ENCODE measurements at places on chromosomes 7 and 10.
A peak's percentile ranks its signal among the peaks of the same experiment; 100 is the strongest.

DNA sequence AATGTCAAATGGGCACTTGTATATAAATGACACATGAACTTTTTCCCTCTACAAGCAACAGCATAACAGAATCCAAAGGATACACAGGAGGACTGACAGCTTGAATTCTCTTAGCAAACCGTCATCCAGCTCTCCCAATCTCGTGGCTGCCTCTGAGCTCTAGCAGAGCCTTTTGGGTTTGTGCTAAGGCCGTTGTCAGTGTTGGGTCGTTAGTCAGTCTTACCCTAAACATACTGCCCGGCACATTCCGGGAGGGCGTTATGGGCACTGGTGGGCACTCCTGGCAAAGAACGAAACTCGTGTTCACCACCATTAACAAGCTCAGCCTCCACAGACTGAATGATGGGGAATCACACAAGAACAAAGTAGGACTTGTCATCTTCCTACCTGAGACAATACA is 19.6 kb upstream of the ENO4 start:
- no peak for DNase-seq

- DNase-seq: no peak
These were observed 164.6 kb downstream of the ADARB2 start for GRCh38 chr10:1572519-1573333.

DNA sequence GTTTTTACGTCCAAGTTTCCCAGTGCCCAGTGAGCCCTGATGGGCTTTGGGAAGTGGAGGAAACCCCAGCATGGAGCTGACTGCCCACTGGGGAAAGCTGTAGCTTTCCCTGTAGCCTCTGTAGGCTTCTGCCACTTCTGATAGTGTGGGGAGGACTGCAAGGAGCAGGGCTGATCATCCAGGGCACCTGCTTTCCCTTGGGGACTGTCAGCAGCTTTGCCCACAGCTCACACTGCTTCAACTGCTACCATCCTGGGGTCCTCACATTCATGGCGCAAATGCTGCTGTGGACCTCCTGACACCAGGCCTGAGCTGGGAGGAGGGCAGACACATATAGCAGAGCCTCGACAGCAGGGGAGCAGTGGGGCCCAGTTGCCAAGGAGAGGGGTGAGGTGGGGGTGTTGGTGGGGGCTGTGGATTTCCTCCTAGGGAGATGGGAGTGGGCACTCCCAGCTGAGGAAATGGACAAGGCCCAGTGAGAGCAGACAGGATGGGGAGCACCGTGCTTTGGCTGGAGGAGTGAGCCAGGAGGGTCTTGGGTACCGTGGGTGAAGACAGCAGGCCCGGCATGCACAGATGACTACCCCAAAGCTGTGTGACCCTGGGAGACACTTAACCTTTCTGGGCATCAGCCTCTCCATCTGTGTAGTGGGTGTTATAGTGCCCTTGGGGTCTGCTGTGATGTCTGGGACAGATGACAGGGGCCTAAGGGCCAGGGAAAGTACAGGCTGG is 16.2 kb downstream of the RAMP3 start:
- DNase-seq: no peak

GRCh38 chr7:99036546-99037111 is 107.3 kb downstream of the SMURF1 start:
- no peak for DNase-seq

DNA sequence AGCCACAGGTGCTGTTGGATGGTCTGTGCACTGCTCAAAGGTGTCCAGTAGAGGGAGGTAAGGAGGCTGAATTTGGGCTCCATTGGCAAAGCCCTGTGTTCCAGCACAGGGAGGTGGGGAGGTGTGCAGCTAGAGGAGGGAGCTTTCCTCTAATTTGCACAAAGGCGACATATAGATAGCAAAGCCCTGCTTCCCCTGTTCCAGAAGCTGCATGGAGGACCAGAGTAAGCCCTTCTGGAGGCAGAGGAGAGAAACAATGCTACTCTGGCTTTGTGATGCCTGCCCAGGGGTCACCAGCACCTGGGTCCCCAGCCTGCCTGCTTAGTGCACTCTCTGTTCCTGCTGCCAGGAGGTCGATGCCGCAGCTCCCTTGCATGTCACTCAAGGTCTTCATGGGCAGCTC is 3.4 kb upstream of the ARHGAP22 start:
- DNase-seq: no peak

- no peak for DNase-seq
These were observed 110.0 kb downstream of the EMX2 start for GRCh38 chr10:117652228-117653169.

DNA sequence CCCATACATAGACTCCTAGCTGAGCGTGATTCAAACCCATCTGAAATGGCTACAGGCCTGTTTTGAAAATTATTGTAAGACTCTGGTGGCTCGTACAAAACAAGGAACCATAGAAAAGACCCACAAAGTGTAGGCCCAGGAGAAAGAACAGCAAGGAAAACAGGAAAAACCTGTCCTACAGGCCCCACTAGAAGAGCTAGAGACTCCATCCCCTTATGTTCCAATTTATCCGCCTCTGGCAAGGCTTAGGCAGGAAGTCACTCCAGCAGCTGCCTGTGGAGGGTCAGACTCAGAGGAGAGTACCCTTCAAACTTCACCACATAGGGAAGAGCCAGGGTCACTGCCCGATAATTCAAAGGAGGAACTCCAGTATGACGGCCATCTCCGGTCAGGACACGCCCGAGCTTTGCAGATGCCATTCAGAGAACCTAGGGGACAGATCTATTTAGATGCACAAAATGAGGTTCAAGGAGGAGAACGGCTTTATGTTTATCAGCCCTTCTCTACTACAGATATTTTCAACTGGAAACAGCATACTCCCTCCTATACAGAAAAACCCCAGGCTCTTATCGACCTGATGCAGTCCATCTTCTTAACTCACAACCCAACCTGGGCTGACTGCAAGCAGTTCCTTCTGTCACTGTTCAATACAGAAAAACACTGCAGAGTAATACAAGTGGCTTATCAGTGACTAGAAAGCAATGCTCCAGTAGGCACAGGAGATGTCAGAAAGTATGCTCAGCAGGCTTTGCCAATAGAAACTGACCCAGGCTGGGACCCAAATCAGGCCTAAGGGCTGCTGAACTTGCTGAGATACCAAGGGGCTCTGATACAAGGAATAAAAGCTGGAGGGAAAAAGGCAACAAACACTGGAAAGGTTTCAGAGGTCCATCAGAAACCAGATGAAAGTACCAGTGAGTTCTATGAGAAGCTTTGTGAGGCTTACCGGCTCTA is 8.6 kb upstream of the ZNF33B start:
- no peak for DNase-seq

DNA sequence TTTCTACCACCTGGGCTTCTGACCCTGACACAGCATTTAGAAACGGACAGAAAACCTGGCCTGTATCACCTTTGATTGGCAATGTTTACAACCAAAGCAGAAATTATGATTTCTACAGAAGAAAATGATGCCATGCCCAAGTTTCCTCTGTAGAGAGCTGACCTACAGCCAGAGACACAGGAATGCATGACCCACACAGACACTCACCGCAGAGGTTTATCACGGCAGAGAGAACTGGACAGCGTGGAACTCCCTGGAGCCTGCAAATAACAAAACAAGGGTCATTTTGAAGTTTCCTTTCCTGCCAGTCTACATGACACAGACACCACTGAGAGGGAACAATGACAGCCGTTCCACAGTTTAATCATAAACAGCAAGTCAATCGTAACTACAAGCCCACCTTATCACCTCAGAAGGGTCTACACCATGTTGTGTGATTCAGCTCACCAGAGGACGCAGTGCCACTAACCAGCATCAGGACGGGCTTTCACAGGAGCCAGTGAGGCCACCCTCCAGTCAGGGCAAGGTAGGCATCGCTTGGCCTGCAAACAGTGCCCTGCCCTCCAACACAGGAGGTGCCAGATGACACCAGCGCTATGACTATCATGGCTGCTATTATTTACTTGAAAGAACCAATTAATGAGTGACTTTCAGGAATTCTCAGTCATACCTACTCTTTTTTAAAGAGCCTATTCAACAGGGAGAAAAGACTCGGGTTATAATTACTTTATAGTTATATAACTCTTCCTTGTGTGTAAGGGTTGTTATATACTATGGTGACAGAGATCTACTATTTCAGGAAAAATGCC is 139.9 kb downstream of the TNS3 start:
- no peak for DNase-seq

- no peak for DNase-seq
These were observed 11.7 kb downstream of the RPA3 start for GRCh38 chr7:7706556-7707172.

GRCh38 chr10:110919349-110919931 is at the start of gene SHOC2:
SHOC2 (plus strand) TSS chr10:110919604; CDS start chr10:110964359, 44,755 bp downstream.
- DNase-seq: peak; percentile 89

DNA sequence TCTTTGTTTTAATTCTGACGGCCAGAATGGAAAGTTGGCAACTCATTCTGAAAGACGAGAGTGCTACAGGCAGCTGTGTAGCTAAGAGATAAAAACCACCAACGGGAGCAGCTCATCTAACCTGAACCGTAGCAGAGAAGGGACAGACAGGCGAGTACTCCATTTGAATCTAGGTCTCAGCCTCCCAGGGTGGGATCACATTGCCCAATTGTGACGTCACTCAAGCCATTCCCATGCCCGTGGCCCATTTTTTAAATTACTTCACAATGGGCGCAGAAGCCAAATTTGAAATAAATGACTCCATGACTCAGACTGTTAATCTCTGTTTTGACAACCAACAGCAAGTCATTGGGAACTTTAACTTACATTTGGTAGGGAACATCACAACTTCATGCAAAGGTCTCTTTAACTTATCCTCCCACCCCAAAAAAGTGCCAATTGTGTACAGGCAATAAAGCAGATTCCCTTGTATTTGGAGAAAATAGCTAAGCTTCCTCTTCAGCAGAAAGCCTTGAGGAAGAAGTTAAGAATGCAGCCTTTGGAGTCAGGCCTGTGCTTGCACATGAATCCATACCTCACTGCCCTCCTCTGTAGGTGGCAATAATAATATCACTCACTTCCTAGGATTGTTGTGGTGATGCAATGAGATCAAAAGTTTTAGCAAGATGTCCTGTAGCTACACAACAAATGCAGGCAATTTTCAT is 93.2 kb upstream of the KIF5B start:
- no peak for DNase-seq

DNA sequence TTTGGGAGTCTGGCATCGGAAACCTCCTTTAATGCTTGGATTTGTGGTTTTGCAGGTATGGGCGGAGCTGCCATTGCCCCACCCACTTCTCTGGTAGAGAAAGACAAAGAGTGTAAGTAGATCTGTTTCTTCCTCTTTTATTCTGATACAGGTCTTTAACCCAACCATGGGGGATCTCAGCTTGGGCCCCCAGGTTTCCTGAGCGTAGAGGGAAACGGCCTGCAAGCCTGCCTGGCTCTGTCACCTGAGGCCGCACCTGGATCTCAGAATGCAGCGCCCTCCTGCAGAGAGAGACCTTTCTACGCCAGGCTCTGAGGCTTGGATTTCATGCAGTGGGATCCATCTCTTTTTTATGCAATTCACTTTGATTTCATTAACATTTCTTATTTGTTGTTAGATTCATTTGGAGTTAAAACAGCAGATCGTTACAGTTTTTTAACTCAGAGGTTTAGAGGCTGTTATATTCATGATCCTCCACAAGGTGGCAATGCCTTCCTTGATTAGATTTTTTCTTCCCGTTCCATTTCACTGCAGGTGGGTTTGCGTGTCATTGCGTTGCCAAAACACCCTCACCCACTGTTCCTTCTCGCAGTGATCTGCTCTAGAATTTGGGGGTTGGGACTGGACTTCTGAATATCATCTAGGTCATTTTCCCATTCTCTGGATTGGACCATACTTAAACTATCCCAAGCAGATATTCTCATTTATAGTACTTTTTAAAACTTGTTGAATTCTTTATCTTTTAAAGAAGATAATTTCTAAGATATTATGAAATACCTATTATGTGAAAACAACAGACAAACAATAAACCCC is 20.0 kb downstream of the RBM17 start:
- no peak for DNase-seq

- no peak for DNase-seq
These were observed 10.3 kb upstream of the STK17A start for GRCh38 chr7:43572516-43573049.

DNA sequence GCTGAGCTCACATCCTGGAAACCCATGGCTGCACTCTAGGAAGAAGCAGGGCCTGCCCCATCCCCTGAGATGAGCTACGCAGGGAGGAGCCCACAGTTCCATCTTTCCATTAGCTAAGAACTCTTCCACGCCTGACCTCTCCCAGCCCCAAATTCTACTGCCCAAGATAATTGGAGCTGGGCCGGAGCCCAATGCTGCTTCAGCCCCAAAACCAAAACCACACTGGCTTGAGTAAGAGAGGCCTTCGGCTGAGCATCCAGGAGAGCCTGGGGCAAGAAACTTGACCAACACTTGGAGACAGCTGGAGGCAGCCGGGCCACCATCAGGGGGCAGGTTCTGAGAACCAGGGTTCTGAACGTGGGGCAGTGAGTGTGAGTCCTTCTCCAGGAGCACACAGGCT is 116.1 kb upstream of the ZMIZ1 start:
- DNase-seq: no peak

DNA sequence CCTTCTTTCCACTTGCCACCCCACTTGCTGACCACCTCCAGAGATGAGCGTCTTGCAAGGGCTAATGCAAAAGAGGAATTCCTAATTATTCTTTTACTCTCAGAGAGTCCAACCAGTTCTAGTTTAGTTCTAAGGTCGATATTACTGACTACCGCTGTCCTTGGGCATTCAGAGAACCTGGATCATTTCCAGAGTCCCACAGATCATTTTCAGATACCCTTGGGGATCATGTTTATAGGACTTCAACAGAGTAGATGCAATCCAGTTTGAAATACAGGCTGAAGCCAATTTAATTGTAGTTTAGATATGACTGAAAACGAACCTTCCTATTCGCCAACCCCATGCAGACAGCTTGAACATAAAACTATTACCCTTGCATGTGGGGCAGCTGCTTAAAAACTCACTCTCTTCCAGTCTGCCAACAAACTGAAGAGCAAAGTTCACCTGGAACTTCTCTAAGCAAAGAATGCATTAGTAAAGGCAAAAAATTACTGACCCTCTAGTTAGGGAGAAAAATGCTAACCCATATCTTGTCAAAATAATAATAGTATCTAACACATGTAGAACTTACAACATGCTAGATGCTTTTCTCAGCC is 22.4 kb downstream of the CFAP69 start:
- no peak for DNase-seq

GRCh38 chr7:108947526-108947925 is 377.9 kb downstream of the DNAJB9 start:
- DNase-seq: no peak

DNA sequence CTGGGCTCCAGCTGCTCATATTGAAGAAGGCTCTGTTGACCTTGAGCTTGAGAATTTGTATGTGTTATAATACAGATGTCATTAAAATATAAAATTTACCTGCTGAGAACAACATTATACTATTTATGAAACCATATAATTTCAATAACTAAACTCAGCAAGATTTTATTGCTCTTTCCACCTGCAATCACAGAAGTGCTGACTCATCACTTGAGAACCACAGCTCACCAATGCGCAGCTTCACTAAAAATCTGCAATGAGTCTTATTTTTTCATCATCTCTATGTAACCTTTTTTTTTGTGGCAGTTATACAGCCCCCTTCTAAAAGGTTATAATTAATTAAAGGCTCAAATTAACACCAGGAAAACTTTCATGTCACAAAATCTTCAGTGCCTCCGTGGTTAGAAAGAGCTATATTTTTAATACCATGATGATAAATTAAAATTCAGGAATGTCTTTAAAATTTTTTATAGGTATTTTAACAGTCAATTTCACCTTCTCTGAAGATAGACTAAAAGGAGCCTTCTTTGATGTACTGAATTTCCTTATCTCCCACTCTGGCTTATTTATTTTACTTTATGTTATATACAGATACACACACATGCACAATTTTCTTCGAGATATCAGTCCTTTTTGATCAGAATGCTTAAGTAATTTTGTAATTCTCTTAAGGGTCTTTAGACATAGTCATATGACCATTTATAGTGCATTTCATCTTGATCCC is 102.7 kb downstream of the EVX1 start:
- DNase-seq: no peak

Measured in stimulated activated CD4-positive, alpha-beta T cell treated with anti-CD3 and anti-CD28 coated beads, TNF-alpha, amount 100 ng/mL, for 4 hours (primary cell).